Activated T-helper 1 cell treated with anti-CD3 and anti-CD28 coated beads, Interleukin-12 subunit alpha, Interleukin-12 subunit beta, Interleukin-2, Interleukin-4 antibody, amounts not matched to agents 30 ng/mL and 10 ng/mL and 1 ng/mL, durations not matched to agents 14 hours and 24 hours and 36 hours (primary cell): ENCODE measurements at places on chromosomes 16 and 17. TPM values are rescaled to one million over a fixed set of nuclear protein-coding genes. Genes with fewer than 3 reads are reported as not detected.
A peak's percentile ranks its signal among the peaks of the same experiment; 100 is the strongest.

DNA sequence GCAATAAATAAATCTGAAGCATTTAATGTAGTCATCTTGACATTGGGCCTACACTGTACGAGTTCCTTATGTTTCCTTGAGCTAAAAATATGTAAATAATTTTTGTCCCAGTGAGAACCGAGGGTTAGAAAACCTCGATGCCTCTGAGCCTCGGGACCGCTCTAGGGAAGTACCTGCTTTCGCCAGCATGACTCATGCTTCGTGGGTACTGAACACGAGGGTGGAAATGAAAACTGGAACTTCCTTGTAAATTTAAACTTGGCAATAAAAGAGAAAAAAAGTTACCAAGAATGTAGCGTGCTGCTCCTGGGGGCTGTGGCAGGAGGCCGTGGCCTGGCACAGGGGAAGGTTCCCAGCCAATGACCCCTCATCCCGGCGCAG, 74.1 kb downstream of the SOCS1 start:
- DNase-seq, result no peak

Gene RMI2
- 49.8 and 55.7 TPM in 2 replicates for total RNA-seq

GRCh38 chr16:15593235-15593634, 49.7 kb downstream of the MARF1 start:
- DNase-seq, result no peak

GRCh38 chr17:39636587-39636926, 387 bp upstream of the STARD3 start:
- no peak for DNase-seq

DNA sequence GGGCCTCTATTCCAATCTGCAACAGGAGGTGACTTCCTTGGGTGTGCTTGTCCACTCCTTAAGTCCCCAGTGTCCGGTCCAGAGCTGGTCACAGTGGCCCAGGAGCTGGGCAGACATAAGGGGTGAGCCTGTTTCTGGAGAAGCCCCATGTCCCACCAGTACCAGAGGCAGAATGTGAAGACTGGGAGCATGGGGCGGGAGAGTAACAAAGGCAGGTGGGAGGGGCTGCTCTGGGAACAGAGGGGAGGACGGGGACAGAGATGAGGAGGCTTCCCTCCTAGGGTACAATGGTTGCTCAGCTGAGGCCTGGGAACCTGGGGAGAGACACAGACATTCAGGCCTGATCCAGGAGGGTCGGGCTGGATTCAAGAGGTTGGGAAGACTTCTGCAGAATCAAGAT, 323.3 kb upstream of the TNRC6C start:
- no peak for DNase-seq

Gene JMJD6
- 80.5 TPM in 2 replicates for total RNA-seq

Gene GCGR
- total RNA-seq, result not detected in 2 replicates

- DNase-seq, result peak; percentile 28
These were observed 2.2 kb downstream of the GSPT1 start for GRCh38 chr16:11913425-11914079.

DNA sequence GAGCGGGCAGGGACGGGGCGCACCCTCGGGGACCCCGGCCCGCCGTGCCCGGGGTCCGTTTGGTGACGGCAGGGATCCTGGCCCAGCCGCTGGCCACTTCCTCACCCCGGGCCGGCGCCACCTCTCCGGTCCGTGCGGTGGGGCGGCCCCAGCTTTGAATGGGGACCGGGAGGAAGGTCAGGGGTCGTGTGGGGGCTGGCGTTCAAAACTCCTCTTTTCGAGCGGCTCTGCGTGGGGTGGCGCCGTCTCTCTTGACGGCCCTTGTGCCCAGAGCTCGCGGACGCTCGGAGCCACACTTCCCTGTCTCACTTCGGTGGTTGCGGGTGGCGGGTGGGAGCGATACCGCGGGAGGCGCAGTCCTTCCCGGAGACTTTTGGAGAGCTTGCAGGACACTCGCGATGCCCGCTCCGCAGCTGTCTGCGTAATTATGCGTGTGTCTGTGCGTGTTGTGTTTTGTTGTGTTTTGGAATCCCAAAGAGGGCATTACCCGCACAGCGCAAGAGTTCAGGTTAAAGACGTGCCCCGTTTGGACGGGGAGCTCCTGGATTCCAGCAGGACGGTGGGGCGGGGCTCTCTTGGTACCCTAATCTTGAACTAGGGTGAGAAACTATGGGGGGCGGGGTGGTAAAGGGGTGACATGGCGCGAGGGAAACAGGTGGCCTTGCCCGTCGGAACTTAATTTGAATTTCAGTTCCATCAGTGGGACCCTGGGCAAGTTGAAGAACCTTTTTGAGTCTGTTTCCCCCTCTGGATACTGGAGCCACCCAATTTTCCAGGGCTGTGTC, 637 bp downstream of the PLCG2 start:
- DNase-seq, result no peak

- no peak for DNase-seq
These were observed 1.4 kb upstream of the NBR1 start for GRCh38 chr17:43169561-43170139.

Gene CAPNS2
- total RNA-seq, result not detected in 2 replicates

Gene TLCD1
- total RNA-seq, result 9.5 and 11.5 TPM in 2 replicates

DNA sequence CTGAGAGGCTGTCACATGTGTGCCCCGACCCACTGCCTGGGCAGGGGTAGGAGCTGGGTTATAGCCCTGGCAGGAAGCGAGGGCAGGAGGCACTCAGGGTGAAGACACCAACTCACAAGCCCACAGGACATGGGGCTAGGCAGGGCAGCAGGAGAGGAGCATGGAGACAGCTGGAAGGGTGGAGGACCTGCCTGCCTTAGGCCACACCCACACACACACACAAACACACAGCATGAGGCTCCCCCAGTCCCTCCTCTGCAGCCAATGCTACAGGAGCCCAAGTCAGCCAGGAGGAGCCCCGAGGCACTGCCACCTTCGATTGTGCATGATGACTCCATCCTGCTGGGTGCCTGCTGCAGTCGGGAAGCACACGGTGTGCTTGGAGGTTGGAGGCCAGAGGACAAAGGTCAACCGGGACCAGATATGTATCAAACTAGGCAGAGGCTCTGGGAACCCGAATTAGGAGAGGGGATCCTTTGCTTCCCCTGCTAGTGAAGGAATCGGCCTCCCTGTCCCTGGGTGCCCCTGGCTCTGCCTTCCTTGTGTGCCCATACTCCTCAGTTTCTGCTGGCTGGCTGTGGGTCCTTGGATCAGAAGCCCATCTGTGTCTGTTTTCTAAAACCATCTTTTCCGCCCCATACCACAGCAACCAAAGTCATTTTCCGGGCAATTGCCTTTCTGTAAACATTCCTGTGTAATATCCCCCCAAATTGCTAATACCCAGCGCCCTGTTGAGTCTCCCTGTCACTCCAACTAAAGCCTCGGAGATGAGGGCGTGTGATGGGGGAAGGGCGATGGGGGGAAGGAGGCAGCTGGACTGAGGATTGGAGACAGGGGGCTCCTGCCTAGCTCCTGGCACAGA, 20.5 kb downstream of the SRCIN1 start:
- no peak for DNase-seq

DNA sequence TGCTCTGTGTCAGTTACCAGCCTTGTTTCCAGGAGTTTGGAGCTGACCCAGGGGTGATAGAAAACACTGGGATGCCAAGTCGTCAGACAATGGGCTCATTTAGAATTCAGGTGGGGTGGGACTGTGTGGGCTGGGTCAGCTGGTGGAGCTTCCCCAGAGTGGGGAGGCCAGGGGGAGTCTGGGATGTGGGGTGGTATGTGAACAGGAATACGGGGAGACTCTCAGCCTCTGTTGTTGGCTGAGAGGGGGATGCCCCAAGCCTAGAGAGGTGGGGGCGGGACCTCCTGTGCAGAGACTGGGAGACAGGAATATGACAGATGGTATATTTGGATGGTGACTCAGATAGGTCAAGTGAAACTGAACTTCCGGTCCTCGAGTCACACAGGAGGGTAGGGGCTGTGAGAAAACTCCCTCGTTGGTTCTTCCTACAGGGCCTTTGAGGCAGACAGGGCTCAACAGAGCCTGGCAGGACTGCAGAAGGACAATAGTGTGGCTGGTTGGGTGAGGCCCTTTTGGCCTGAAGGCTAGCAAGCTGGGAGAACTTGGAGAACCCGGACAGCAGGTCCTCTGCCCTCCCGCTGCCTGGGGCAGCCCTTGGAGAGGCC, 23.7 kb downstream of the CDH1 start:
- DNase-seq, result peak; percentile 37

Gene PRDM7
- not detected in 2 replicates for total RNA-seq

- no peak for DNase-seq
These were observed 39.7 kb upstream of the MEAK7 start for GRCh38 chr16:84544031-84544773.

- no peak for DNase-seq
These were observed 6.6 kb downstream of the TMEM114 start for GRCh38 chr16:8583732-8584131.

GRCh38 chr17:13070732-13071131, 52.9 kb upstream of the ELAC2 start:
- no peak for DNase-seq

DNA sequence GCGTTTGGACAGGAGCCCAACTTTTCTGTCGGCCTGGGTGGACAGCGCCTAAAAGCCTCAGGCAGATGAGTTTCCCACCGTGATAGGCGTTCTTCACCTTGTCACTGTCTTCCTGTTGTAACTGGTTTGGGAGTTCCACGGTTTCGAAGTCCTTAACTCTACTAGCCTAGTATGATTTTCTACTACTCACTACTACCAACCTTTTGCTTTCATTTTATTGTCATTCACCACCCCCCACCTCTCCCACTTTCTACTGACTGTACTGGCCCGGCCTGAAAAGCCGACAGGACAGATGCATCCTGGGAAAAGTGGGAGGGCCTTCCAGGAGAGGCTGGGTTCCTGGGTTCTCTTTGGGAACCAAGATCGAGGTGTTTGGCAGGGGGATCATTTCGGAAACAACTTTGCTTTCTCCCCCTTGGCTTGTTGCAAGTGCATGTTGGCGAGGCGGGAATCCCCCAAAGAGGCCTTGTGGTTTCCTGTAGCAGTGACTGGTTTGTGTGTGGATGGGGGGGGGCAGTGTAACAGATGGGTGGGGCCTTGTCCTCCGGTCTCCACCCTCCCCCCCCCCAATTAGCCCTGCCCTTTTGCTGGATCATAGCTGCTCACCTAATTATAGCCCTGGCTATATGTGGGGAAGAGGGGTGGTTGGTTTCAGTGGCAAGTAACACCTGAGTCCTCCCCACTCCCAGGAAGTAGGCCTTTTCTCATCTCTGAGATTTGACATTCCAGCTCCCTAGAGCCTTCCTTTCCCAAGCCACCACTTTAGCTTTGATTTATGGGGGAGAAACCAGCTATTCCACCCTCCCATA, 1.4 kb downstream of the EIF5A start:
- DNase-seq, result peak; percentile 80

DNA sequence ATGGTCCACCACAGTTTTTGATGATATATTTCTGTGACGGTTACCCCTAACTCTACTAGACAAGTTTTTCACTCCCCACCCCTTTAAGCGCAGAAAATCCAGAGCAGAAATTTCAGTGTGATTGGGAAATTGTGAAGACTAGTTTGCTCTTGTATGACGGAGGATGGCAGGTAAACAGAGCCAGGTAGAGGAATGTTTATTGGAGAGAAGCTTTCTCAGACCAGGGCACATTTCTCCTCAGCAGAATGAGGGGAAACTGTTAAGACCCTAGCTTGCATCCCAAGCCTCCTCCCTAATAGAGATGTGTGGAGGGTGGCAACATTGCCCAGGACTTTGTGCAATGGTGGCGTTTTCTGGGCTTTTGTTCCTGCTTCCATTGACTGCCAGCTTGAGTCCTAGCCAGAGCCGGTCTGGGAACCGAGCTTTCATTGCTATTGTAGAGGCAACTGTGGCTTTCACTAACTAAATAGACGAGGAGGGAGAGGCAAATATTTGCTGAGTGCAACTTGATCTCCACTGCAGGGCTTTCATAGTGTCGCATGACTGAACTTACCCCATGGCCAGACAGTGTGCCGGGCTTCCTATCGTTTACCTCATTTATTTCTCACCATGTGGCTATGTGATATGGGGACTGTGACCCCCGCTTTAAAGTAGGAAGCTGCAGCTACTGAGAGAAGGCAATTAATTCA, 159.6 kb upstream of the MPHOSPH6 start:
- no peak for DNase-seq

Gene CCL17
- total RNA-seq, result 1.3 and 1.6 TPM in 2 replicates

GRCh38 chr17:78933959-78934568, 8.9 kb upstream of the TIMP2 start:
- no peak for DNase-seq

- no peak for DNase-seq
These were observed 17.4 kb downstream of the CRK start for GRCh38 chr17:1438593-1439083.

- DNase-seq, result no peak
These were observed 16.6 kb upstream of the TXNDC11 start for GRCh38 chr16:11759163-11759834.

Gene TNRC6C
- 15.5 and 19.6 TPM in 2 replicates for total RNA-seq

- DNase-seq, result no peak
These were observed 756.4 kb upstream of the EEF2KMT start for GRCh38 chr16:5854027-5854426.

Gene CTRB1
- not detected in 2 replicates for total RNA-seq

DNA sequence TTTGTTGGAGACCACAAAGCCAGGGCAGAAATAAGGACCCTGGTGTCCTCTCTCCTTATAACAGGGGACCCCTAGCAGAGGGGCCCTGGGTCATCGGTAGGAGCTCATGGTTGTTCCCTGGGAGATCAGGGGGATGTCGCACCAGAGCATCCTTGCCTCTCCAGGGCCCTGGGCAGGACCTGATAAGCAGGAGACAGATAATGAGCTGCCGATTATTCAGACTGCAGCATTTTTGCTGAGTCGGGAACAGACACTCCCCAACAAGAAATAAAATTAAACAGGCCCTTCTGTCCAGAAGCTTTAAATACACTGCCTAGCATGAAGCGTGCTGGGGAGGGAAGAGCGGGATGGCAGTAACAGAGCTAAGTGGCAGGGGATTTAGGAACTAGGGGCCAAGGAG, 15.4 kb upstream of the GFAP start:
- DNase-seq, result no peak

Gene CSH2
- not detected in 2 replicates for total RNA-seq

- no peak for DNase-seq
These were observed 16.4 kb downstream of the MRM1 start for GRCh38 chr17:36617773-36618172.

Gene TBC1D24
- 19.6 and 24.6 TPM in 2 replicates for total RNA-seq

Gene B3GNT9
- 6.2 TPM in 2 replicates for total RNA-seq

DNA sequence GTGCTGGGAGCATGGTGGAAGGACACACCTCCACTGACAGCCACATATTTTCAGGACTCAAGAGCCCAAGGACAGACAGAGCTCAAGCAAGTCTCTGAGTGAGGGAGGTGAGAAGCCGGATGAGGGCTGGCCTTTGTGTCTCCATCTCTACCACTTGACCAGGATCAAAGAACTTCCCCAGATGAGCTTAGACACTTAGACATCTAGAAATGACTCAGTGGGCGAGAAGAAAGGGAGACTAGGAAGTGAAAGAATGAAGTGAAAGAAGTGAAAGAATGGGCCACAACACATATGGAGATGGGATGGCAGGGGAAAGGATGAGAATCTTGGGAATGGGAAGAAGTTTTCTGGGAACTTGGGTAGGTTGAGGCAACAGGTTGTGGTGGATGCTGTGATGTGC, 274.9 kb upstream of the CCL2 start:
- DNase-seq, result no peak

GRCh38 chr16:89360760-89361435, 129.5 kb downstream of the ANKRD11 start:
- peak; percentile 78 for DNase-seq

Gene MEOX1
- 0.10 TPM in 1 of 2 replicates, not detected in the other for total RNA-seq

GRCh38 chr17:65334406-65334805, 197.2 kb downstream of the RGS9 start:
- no peak for DNase-seq

Gene HEATR3
- total RNA-seq, result 29.1 and 30.7 TPM in 2 replicates

GRCh38 chr17:40901981-40902474, 17.0 kb upstream of the KRT20 start:
- no peak for DNase-seq

Gene IRX5
- 0.16 and 0.20 TPM in 2 replicates for total RNA-seq

Gene SDR42E1
- 5.7 and 5.9 TPM in 2 replicates for total RNA-seq

- no peak for DNase-seq
These were observed 139.4 kb upstream of the ERCC4 start for GRCh38 chr16:13780406-13781168.
